ENCODE measurements at places on chromosomes 6 and 20. TPM values are rescaled to one million over a fixed set of nuclear protein-coding genes. Genes with fewer than 3 reads are reported as not detected.
A peak's percentile ranks its signal among the peaks of the same experiment; 100 is the strongest.

GRCh38 chr6:76984572-76984971, 478.7 kb downstream of the HTR1B start:
- no peak for DNase-seq

DNA sequence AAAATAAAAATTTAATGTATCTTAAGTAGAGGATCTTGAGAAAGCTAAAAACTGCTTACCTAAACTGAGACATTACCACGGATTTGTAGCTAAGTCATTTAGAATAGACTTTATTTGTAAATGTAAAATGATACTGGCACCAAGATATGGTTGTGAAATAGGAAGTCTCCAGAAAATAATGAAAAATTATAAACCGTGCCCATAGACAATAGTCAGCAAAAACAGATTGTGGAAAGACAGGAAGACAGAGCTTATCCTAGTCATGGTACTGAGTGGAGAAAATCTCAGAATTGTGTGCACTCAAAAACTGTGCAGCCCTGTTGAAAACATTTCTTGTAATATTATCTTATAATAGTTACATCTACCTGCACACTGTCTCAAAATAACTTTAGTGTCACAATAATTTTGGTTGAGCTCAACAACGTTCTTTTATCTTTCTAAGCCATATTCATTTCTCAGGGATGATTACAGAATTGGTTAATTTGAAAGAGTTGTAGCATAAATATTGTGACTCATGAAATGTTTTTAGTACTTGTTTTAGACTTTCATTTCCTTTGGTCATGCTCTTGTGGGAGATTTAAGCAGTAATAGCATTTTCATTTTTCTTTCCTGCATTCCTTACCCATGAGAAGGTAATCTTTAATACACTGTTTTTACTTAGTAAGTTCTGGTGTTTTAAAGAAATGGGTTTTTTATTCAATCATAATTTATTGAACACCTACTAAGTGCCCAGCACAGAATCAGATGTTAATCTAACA, 174.5 kb downstream of the SOX4 start:
- DNase-seq: no peak

DNA sequence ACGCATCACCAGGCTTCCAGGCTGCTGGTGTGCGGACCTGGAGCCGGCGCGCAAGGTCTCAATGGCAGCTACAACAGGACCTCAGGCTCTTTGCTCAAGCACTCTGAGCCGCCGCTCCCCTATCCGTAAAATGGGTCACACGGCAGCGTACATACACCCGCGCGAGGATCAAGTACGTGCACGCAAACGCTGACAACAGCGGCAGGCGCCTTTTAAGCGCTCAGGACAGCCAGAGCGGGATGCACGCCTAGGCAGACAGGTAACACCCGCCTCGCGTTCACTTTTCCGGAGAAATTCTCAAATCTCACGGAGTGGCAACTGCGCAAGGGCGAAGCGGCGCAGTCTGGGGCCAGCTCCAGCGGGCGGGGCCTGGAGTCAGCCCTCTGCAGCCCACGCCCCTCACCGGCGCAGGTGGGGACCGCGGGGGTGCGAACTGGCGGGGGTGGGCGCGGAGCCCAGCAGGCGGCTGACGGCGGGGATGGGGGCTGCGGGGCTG, 535 bp downstream of the EXOC2 start:
- peak; percentile 80 for DNase-seq

GRCh38 chr20:58021481-58021880, 207.0 kb downstream of the ANKRD60 start:
- DNase-seq: no peak

GRCh38 chr6:56691814-56692213, 49.1 kb upstream of the DST start:
- no peak for DNase-seq

- DNase-seq: no peak
These were observed 219.5 kb downstream of the HACE1 start for GRCh38 chr6:104640150-104640700.

Gene C6orf58
- total RNA-seq: 0.16 TPM

GRCh38 chr6:109339906-109340678, 42.2 kb downstream of the CD164 start:
- no peak for DNase-seq

GRCh38 chr20:38043512-38044300, 10.2 kb downstream of the RPRD1B start:
- no peak for DNase-seq

Gene REV3L
- total RNA-seq: 23.3 TPM

DNA sequence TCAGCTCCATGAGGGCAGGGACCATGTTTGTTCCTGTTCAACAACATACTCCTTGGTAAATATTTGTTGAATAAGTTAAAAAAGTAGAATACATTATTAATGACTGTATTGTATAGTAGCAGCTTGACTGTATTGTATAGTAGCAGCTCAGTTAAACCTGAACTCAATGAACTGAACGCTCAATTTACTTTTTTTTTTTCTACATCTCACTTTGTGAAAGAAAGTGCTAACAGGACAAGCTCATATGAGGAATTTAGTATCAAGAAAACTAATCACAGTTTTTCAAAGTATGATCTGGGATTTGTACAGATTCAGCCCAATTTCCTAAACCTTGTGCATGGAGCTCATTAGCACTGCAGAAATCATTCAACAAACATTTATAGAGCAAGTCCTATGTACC, 38.8 kb upstream of the NR2E1 start:
- no peak for DNase-seq

Gene EPPIN
- total RNA-seq: not detected

DNA sequence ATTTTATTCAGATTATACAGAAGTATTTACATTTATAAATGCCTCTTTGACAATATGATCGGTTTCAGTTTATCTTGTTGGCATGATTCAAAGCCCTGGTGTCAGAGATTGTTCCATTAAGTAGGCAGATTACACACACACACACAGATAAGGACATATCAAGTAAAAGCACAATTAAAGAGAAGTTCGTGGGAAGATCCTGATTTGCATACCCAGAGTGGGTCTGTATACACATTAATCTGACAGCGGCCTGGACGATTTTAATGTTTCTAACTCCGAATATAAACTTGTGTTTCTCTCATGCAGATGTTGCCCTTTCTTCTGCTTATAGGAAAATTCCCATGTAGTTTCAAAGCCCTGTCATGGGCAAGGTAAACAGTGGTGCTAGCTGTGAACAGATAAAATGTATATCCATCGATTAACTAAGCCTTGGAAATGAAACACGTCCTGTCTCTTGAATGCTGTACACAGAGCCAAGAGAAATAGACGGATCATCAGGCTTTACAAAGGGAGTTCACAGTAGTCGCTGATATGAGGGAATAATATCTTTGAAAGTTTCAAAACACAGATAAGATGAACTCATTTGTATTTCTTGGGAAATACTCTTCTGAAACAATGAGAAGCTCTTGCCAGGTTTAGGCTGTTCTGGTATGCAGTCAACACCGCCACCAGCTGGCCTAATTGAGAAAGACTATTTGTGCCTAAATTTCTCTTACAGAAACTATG, 108.2 kb upstream of the GMDS start:
- DNase-seq: peak; percentile 7

- DNase-seq: peak; percentile 70
These were observed 31.9 kb upstream of the TXLNB start for GRCh38 chr6:139323511-139324300.

- DNase-seq: no peak
These were observed 47.2 kb upstream of the NCOA3 start for GRCh38 chr20:47454298-47455132.

Gene SUMO4
- 11.6 TPM for total RNA-seq

GRCh38 chr6:30682143-30683117, 4.0 kb downstream of the PPP1R18 start:
- peak; percentile 86 for DNase-seq

GRCh38 chr20:50686821-50687220, 4.5 kb downstream of the RIPOR3 start:
- DNase-seq: no peak

Gene GNAS-AS1
- total RNA-seq: 1.4 TPM

- no peak for DNase-seq
These were observed 20.4 kb downstream of the ZUP1 start for GRCh38 chr6:116648156-116648555.

Gene COX4I2
- total RNA-seq: not detected

DNA sequence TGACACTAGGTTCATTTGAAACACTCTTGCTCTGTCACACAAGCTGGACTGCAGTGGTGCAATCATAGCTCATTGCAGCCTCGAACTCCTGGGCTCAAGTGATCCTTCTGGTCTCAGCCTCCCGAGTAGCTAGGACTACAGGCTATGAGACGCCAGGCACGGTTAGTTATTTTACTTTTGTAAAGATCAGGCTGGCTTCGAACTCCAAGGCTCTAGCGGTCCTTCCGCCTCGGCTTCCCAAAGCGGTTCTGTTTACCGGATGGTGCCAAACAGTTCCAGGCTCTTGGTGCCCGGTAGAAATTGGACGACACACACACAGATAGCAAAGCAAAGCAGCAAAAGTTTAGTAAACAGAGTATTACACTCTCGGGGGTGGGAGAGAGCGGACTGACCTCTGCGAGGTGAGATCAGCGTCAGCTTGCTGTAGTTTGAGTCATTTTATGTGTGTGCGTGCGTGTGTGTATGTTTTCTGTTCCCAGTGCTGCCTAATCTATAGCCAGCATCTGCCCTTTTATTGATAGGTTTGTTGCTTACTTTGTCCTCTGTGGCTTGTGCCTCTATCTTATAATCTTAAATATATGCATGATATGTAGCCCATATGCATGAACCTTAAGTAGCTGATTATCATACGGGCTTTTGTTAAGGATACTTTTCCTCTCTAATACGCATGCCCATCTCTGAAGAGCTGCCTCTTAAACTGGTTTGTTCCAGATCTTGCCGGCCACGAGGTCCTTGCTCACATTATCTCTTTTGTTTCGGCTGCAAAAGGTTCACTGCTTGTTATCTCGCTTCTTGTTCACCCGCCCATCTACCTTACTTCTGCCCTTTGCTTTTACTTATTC, 75.2 kb downstream of the OR2B2 start:
- peak; percentile 51 for DNase-seq

DNA sequence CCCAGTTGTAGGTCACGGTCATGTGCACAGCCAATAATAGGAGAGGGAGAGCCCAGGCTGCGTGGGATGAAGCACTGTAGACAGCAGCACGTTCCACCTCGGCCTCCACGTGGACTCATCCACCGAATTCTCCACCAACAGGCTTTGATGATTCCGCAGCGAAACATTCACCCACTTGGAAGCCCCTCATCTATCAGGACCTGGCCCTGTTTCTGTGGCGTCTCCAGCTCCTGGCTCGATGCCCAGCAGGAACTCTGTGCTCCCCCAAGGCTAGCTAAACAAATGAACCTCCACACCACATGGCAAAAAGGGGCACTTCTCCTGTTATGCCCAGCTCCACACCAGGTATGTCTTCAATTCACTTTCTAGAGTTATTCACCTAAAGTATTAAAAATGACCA, 237.9 kb upstream of the PDE10A start:
- DNase-seq: no peak

Measured in activated T-helper 1 cell treated with anti-CD3 and anti-CD28 coated beads, Interleukin-12 subunit alpha, Interleukin-12 subunit beta, Interleukin-2, Interleukin-4 antibody, amounts not matched to agents 30 ng/mL and 10 ng/mL and 1 ng/mL, durations not matched to agents 14 hours and 24 hours and 36 hours (primary cell).